ENCODE measurements at places on chromosomes 11 and 22.

DNA sequence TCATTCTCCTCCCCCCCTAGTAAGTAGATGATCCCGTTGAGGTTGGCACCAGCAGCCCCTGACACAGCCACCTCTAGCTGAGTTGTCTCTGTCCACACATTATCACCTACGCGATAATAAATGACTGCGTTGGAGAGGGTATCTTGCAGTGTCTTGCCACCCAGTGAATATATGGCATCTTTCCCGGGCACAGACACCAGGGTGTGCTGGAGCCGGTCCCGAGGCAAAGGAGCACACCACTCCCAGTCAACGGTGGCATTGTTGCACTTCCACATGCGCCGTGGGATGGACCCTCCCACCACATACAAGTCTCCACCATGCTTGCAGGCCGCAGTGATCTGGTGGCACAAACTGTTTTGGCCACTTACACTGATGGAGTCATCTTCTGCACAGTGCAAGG, 5.4 kb downstream of the KBTBD4 start:
- no peak for DNase-seq

GRCh38 chr22:20180640-20181039, 29.8 kb upstream of the CCDC188 start:
- no peak for DNase-seq

DNA sequence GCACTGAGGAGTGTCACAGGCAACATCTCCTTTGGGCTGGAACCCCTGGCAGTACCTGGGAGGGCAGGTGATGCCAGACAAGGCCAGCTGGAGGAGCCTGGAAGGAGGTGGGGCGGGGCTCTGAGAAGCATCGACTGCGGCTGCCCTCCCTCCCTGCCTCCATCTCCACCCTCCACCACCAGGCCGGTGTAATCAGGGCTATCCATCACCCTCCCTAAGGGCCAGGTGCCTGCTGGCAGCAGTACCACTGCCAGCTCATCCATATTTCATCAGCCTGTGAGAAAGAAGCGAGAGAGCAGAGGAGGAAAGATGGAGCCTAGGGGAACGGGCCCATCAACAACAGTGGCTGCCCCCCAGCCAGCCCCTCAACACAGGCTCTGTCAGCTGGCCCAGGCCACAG, 51.4 kb upstream of the RASD2 start:
- no peak for DNase-seq

DNA sequence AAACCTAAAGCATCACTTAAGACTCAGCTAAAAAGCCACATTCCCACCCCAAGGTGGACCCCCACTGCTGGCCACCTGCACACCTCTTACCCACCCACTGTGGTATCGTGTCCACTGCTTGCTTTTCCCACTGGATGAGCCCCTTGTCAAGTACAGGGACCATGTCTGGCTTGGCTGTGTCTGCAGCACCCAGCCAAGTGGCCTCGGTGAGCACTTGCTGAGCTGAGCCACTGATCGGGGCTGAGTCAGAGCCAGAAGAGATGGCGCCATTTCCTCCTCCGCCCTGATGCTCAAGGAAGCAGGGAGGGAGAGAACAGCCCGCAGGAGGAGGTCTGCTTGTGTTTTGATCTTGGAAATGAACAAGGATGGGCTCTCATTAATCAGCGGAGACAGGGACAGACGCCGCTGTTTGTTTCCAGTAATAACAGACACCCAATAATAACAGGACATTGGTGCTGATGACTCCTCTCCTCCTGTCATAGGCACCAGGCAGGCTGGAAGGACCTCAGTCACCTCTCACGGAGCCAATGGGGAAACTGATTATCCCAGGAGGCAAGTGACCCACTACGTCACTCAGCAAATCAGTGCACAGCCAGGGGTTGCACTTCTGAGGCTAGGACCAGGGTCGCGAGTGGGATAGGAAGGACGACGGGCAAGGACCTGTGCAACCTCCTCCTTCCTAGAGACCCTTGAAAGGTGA, 85.2 kb upstream of the RTL6 start:
- no peak for DNase-seq

DNA sequence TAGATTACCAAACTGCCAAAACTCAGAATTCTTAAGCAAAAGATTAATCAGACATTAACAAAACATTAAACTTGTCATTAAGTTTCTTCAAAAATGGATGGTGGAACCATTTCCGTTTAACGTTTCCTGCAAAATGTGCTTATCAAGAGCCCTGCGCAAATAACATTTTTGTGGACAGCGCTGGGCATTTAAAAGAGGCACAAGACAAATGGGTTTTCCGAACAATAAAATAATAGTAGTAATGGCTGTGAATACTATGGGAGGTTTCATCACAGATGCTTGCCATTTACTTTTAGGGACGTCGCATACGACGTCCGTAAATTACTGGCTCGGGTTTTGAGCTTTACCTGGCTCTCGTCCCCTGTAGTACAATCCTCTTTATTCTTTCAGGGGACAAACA, 1.1 kb downstream of the NPAT start:
- DNase-seq, result no peak
